ENCODE measurements at places on chromosomes 6 and 20.

- DNase-seq = no peak
Observed at GRCh38 chr6:19848465-19849029, 11.4 kb downstream of the ID4 start.

GRCh38 chr20:62734881-62735280 lies 26.2 kb downstream of the NTSR1 start:
- no peak for DNase-seq

- DNase-seq = no peak
Observed at GRCh38 chr6:136113736-136114173, 136.4 kb downstream of the MTFR2 start.

GRCh38 chr6:169045486-169045885 lies 208.2 kb downstream of the THBS2 start:
- no peak for DNase-seq

Measured in stimulated activated CD4-positive, alpha-beta T cell treated with anti-CD3 and anti-CD28 coated beads, Interleukin-15, amount 100 ng/mL, for 1 hour (primary cell).